ENCODE measurements at places on chromosomes 2 and 18. TPM values are rescaled to one million over a fixed set of nuclear protein-coding genes. Genes with fewer than 3 reads are reported as not detected.
A peak's percentile ranks its signal among the peaks of the same experiment; 100 is the strongest.

The CRYGC gene
- total RNA-seq = not detected

GRCh38 chr2:124264551-124265091 lies 239.5 kb downstream of the CNTNAP5 start:
- no peaks in the 10 kb centered on the region for H3K36me3 ChIP-seq
- H3K4me3 ChIP-seq = no peak overlapping the region
- peak overlapping the region; percentile 57 for H3K27ac ChIP-seq
- no peaks in the 10 kb centered on the region for H3K27me3 ChIP-seq
- DNase-seq = no peak
- peaks cover 14% of the 10 kb centered on the region for H3K4me1 ChIP-seq

GRCh38 chr2:33873076-33873605 lies 274.0 kb upstream of the FAM98A start:
- H3K27ac ChIP-seq = no peak overlapping the region
- peaks cover 4% of the 10 kb centered on the region for H3K36me3 ChIP-seq
- no peak overlapping the region for H3K4me3 ChIP-seq
- H3K4me1 ChIP-seq = no peaks in the 10 kb centered on the region

- peaks cover 5% of the 10 kb centered on the region for H3K4me1 ChIP-seq
- no peak for DNase-seq
- no peaks in the 10 kb centered on the region for H3K36me3 ChIP-seq
These were observed 152.6 kb upstream of the PELI1 start for GRCh38 chr2:64296695-64297346.

The CXCR4 gene
- total RNA-seq = 39.5 TPM

- H3K27me3 ChIP-seq = no peaks in the 10 kb centered on the region
- no peaks in the 10 kb centered on the region for H3K36me3 ChIP-seq
- no peak overlapping the region for H3K27ac ChIP-seq
- no peak for DNase-seq
These were observed 407.2 kb upstream of the HNRNPA3 start for GRCh38 chr2:176805345-176805744.

DNA sequence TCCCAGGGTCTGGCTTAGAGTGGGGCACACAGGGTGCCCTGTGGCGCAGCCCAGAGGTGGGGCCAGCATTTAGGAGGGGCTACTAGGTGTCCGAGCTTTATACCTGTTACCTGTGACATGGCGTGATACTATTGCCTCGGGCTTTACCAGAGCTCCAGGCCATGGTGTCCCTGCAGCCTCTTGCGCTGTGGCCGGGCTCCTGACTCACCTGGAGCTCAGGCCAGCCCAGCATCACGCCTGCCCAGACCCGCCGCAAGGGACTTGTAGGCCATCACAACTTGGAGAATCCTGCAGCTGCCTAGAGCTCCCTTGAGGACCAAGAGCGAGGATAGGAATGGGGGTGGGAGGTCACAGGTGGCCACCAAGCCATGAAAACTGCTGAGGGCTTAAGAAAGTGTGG lies 8.0 kb downstream of the INHBB start:
- no peak overlapping the region for H3K4me3 ChIP-seq
- H3K27ac ChIP-seq = no peak overlapping the region
- peaks cover 15% of the 10 kb centered on the region for H3K4me1 ChIP-seq
- DNase-seq = no peak

The C1GALT1C1L gene
- not detected for total RNA-seq

The CRYGD gene
- total RNA-seq = not detected

DNA sequence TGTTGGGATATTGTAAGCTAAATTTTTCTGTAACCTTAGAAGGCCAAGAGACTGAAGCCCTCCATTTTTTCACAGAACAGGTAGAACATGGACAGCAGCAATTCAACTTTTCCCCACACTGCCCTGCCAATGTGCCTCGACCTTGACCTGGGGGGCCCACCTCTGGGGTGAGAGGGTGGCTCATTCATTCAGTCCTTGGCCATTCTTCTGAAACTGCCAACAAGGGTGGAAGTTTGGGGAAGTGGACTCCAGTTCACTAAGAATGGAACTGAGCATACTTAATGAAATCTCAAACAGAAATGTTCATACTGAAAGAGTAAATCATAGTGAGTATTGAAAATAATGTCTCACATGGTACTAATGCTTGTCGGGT lies 1.1 kb downstream of the EEF1B2 start:
- H3K36me3 ChIP-seq = peaks cover 27% of the 10 kb centered on the region
- no peak for DNase-seq
- H3K4me1 ChIP-seq = peaks cover 58% of the 10 kb centered on the region
- no peaks in the 10 kb centered on the region for H3K27me3 ChIP-seq

DNA sequence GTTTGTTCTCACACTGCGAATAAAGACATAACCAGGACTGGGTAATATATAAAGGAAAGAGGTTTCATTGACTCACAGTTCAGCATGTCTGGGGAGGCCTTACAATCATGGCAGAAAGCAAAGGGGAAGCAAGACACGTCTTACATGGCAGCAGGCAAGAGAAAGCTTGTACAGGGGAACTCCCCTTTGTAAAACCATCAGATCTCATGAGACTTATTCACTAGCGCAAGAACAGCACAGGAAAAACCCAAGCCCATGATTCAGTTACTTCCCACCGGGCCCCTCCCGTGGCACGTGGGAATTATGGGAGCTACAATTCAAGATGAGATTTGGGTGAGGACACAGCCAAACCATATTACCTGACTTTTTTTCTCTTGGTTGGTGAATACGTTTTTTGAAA lies 51.3 kb downstream of the TMEM247 start:
- H3K4me3 ChIP-seq = no peak overlapping the region
- no peak overlapping the region for H3K27ac ChIP-seq
- H3K4me1 ChIP-seq = no peaks in the 10 kb centered on the region
- DNase-seq = no peak
- no peaks in the 10 kb centered on the region for H3K36me3 ChIP-seq

DNA sequence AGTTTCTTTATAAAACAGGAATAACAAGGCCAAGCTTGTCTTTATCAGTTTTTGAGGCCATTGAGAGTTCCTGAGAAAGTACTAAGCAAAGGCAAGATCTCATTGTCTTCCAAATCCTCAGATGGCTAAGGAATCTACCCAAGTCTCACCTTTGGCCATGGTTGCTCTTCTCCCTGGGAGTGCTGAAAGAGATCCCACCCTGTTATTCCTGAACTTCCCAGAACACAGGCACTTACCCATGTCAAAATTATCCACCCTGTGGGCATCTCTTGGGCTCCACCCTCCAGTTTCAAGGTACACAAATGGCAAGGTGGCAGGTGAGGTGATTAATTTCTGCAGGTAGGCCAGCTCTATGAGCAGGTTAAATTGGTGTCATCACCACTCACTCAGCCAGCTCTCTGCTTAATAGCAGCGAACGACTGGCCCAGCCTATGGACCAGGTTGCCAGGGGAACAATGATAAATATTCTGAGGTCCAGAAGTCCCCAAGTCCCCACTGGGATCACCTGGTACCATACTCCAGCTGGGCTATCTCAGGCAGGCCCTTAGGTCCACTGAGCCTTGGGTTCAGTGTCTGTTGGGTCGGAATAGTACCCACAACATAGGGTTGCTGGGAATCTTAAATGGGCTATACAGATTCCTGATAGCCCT lies 2.3 kb upstream of the SPRED2 start:
- H3K27me3 ChIP-seq = no peaks in the 10 kb centered on the region
- no peak for DNase-seq
- peaks cover 62% of the 10 kb centered on the region for H3K4me1 ChIP-seq

The ADCY3 gene
- 48.1 TPM for total RNA-seq

- DNase-seq = no peak
- H3K36me3 ChIP-seq = no peaks in the 10 kb centered on the region
- H3K27me3 ChIP-seq = no peaks in the 10 kb centered on the region
- H3K4me3 ChIP-seq = no peak overlapping the region
These were observed 23.8 kb downstream of the ANKAR start for GRCh38 chr2:189698020-189698887.

DNA sequence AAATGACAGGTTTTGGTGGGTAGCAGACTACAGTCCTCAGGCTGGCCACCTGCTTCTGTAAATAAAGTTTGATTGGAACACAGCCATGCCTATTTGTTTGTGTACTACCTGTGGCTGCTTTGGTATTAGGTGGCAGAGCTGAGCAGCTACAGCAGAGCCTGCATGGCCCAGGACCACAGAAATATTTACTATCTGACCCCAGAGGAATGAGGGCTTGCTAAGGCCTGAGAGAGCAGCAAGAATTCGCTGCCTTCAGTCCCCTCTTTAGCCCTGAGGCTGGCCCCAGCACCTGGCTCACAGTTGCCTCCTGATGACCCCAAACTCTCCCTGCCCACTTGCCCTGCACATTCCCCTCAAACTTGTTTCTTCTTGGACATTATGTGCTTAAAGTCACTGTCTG lies 32.5 kb downstream of the POLR1A start:
- no peak for DNase-seq
- H3K4me3 ChIP-seq = no peak overlapping the region
- peaks cover 30% of the 10 kb centered on the region for H3K36me3 ChIP-seq
- no peaks in the 10 kb centered on the region for H3K27me3 ChIP-seq
- no peaks in the 10 kb centered on the region for H3K4me1 ChIP-seq

- H3K4me3 ChIP-seq = peak overlapping the region; percentile 79
- no peak for DNase-seq
- H3K36me3 ChIP-seq = no peaks in the 10 kb centered on the region
These were observed 1.7 kb downstream of the RNU4ATAC start for GRCh38 chr2:121532347-121532766.

GRCh38 chr2:45844796-45845457 lies 193.5 kb downstream of the PRKCE start:
- no peak overlapping the region for H3K4me3 ChIP-seq
- no peaks in the 10 kb centered on the region for H3K27me3 ChIP-seq
- peak overlapping the region; percentile 83 for H3K27ac ChIP-seq
- H3K4me1 ChIP-seq = peaks cover 63% of the 10 kb centered on the region

The CFAP221 gene
- 3.0 TPM for total RNA-seq

- peaks cover 8% of the 10 kb centered on the region for H3K36me3 ChIP-seq
- no peaks in the 10 kb centered on the region for H3K27me3 ChIP-seq
- no peak overlapping the region for H3K27ac ChIP-seq
- H3K4me1 ChIP-seq = no peaks in the 10 kb centered on the region
These were observed 78.3 kb upstream of the CRIM1 start for GRCh38 chr2:36277146-36277808.

The CYP26B1 gene
- total RNA-seq = 16.4 TPM

- peaks cover 6% of the 10 kb centered on the region for H3K4me1 ChIP-seq
- no peak overlapping the region for H3K27ac ChIP-seq
- no peak for DNase-seq
- H3K4me3 ChIP-seq = no peak overlapping the region
- H3K36me3 ChIP-seq = no peaks in the 10 kb centered on the region
These were observed 169.9 kb upstream of the SLC39A10 start for GRCh38 chr2:195486987-195487644.

Data from neural crest cell (in vitro differentiated cells).